ENCODE measurements at places on chromosomes 3 and 15.

- no peak for DNase-seq
Observed at GRCh38 chr3:104526901-104527401, 839.8 kb upstream of the ALCAM start.

DNA sequence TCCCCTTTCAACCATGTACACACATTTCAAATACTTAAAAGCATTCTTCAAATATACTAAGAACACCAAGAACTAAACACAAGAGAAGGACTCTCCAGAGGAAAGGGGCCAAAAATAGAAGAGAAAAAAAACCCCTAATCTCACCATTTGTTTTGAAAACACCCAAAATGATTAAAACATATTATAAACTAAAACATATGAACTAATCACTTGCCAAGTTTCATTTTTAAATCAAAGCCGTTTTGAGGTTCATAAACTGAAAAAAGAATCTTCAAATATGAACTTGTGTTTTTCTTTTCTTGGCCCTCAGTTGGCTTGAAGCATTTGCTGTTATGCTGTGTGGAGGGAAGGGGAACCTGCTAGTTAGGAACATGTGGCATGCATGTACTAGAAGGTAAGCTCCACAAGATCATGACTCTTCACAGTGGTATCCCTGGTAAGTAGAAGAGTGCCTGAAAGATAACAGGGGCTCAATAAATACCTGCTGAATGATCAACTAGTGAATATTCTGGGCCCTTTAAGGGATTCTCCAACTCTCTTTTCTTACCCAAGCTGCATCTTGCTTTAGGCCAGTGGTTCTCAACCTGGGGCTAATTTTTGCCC is 224.5 kb downstream of the TIGIT start:
- DNase-seq = no peak

DNA sequence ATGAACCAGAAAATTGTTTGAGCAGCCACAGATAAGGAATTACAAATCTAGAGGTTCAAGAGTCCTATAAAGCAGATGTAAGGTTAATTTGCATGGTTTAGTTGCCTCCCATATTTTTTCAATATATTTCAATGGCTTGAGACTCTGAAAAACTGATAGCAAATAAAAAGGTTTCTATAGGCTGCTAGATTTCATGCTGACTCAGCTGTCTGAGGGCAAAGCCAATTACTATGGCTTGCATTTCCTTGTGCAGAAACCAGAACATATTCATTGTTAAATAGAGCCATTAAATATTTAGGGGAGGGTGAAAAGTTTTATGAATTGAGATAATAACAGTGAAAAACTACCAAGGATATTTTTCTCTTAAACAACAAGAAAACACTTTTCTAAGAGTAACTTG is 278.1 kb upstream of the CADM2 start:
- no peak for DNase-seq

GRCh38 chr15:31017311-31017710 is 25.9 kb upstream of the MTMR10 start:
- DNase-seq = no peak

DNA sequence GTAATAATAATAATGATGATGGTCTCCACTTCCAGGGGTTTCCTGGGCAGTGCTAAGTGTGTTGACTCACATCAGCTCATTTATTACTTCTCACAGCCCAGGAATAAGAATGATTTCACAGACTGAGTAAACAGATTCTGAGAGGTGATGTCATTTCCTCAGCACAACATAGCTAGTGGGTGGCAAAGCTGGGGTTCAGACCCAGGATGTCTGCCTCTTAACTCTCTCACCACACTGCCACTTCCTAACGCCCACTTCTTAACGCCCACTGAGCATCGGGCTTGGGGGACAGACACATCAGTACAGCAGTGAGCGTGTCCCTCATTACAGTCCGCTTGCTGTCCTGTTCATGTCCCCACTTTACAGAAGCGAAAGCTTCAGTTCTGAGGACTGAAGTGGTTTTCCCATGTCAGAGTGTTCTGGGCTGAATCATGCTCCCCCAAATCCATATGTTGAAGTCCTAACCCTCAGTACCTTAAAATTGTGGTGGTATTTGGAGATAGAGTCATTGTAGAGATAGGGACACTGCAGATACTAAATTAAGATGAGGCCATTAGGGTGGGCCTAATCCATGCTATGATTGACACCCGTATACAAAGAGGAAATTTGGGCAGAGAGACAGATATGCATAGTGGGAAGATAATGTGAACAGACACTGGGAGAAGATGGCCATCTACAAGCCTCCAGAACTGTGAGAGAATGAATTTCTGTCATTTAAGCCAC is 68.0 kb downstream of the ATP2B2 start:
- DNase-seq = peak; percentile 37

- peak; percentile 71 for DNase-seq
Observed at GRCh38 chr3:159852821-159853505, 135.7 kb upstream of the IL12A start.

GRCh38 chr3:85254738-85255137 is 295.9 kb downstream of the CADM2 start:
- DNase-seq = no peak

DNA sequence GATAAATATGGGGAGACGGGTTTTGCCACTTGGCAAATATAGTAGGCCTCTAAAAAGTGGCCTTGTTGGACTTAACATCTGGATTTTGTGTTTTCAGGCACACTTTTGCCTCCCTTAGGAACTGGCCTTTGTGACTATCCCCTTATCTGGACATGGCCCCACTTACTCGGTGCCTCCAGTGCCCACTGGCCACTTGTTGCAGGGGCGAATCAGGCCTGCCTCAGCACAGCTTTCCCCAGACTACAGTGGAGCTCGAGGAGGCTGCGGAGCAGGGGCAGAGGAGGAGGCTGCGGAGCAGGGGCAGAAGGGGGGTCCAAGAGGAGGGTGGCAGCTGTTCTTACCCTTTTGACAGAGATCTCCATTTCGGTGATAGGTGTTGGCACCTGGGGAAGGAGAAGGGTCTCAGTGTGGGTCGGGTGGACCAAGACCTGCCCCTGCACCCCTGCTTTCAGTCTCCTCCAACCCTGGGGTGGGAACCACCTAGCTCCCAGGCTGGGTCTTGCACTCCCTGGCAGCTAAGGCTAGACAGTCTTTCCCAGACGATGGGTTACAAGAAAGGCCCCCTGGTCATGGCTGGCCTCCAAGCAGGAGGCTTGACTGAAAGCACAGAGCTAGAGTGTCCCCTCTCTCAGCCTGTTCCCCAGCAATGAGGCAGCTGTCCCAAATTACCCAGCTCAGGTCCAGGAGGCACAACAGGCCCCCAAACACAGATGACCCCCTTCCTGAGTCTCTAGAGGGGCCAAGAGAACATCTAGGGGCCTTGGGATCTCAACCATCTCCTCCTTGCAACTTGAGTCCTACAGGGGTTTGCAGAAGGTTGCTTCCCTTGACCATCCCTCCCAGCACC is 6.1 kb downstream of the SEMA3G start:
- DNase-seq = no peak

All from ACHN (cell line).